ENCODE measurements at places on chromosomes 12 and 14.

DNA sequence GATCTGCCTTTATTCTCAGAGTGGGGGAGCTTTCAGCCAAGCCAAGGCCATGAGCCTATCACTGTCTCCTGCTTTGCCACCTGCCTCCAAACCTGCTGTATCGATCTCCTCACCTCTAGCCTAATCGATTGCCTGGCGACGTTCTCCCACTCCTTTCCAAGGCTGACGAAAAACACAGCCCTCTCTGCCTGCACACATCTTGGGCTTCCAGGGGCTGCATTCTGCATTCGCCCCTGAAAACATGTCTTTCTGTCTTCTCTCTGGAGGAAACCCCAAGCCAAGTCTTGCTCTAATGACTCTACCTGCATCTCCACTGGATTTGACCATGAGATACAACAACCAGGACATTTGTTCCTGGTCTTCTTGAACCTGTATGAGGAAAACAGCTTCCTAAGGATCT, 540.7 kb downstream of the BCL11B start:
- no peak for DNase-seq

- no peak for DNase-seq
Observed at GRCh38 chr12:78712834-78713481, 151.6 kb upstream of the SYT1 start.

DNA sequence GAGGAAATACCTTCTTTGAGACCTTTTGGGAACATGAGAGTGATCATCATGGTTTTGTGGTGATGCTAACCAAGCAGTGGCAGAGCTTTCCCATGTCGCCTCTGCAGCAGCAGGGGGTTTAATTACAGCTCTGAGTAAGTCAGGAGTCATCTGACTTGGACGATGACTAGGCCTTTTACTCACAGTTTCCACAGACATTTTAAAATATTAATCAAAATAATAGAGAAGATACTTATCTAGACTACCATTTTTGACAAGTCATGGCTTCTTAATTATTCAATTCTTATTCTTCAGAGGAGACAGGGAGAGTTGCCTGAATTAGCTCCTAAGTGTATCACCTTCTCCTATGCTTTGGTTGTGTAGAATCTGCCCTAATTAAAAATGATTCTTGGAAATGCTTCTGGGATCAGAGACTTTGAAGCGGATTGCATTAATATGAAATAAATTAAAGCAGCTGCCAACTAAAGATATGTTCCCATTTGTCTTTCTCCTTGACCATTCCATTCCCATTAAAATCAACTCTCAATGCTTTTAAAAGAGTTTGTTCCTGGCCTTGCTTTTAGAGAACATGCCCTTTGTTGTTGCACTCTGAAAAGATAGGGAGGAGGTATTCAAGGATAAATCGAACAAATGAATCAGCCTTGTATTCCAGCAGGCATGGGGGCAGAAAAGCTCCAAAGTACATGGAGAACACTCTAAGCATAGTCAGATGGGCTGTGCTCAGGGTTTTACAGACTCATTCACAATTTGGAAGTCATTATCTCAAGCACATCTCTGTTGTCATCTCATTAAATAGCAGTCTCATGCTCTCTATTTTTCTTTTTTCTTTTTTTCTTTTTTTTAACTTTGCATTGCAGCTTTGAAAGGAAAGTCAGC, 7.7 kb upstream of the IFNG-AS1 start:
- no peak for DNase-seq

- peak; percentile 78 for DNase-seq
Observed at GRCh38 chr12:49868952-49869815, 26.3 kb upstream of the BCDIN3D start.

DNA sequence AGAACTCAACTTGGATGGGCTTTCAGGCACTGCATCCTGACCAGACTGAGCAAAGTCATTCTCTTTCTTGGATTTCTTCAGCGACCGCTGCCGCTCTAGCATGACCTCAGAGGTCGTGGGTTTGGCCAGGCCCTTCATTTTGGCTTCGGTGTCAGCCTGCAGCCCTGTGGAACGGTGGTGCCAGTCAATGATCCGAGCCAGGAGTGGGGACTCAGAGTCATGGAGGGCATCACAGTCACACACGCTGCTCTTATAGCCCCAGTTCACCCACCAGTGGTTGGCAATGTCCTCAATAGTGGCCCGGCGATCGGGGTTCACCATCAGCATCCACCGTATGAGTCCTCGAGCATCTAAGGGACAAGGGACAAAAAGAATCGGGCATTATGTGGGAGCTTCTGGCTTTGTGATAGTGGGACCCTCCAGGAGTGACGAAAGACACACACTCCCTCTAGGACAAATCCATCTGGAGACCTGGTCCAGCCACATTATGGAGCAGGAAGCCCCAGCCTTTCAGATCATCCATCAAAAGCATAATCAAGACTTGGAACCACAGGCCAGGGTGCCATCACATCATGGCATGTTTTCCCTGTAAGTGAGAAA, 71.0 kb downstream of the NUAK1 start:
- no peak for DNase-seq

DNA sequence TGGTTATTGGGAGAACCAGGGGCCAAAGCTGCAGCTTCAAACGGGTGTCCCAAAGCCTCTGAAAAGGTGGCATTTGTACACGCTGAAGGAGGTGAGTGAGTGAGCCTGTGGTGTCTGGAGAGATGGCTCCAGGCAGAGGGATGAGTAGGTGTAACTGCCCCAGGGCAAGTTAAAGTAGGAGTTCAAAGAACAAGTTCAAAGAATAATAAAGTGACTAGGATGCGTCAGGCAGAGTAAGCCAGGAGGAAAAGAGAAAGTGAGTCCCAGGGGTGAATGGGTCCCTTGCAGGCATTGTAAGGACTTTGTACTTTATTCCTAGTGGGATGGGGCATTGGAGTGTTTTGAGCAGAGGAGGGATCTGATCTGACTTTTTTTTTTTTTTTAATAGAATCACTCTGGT, 201.4 kb upstream of the PWP1 start:
- no peak for DNase-seq

DNA sequence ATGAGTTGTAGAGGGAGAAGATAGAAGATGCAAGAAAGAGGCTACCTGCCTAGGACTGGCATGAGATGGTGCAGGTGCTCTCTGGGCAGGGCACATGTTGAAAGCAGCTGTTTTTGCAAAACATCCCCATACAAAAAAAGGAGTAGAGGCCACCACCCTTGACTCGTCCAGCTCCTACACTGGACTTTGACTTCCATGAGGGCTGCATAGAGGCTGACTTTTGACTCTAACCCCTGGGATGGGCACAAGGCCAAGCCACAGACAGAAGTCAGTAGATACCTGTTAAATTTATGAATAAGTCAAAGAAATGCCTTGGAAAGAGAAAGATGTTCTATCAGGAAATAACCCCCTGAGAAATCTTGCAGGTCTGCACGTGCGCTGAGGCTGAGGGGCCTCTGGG, 1139.1 kb upstream of the TMEM132C start:
- no peak for DNase-seq

GRCh38 chr14:39268393-39268792, 34.7 kb downstream of the MIA2 start:
- no peak for DNase-seq

- no peak for DNase-seq
Observed at GRCh38 chr12:67765776-67766766, 117.5 kb downstream of the DYRK2 start.

GRCh38 chr12:94714378-94715114, 64.2 kb upstream of the TMCC3 start:
- DNase-seq: no peak

GRCh38 chr14:74348241-74348734, at the start of gene VRTN:
Gene VRTN (plus strand): TSS chr14:74348471. CDS start chr14:74356784, 8,313 bp downstream.
- DNase-seq: no peak

GRCh38 chr12:102970780-102971179, 13.3 kb downstream of the ASCL1 start:
- no peak for DNase-seq

GRCh38 chr12:80257920-80258319, 158.6 kb downstream of the OTOGL start:
- DNase-seq: no peak

DNA sequence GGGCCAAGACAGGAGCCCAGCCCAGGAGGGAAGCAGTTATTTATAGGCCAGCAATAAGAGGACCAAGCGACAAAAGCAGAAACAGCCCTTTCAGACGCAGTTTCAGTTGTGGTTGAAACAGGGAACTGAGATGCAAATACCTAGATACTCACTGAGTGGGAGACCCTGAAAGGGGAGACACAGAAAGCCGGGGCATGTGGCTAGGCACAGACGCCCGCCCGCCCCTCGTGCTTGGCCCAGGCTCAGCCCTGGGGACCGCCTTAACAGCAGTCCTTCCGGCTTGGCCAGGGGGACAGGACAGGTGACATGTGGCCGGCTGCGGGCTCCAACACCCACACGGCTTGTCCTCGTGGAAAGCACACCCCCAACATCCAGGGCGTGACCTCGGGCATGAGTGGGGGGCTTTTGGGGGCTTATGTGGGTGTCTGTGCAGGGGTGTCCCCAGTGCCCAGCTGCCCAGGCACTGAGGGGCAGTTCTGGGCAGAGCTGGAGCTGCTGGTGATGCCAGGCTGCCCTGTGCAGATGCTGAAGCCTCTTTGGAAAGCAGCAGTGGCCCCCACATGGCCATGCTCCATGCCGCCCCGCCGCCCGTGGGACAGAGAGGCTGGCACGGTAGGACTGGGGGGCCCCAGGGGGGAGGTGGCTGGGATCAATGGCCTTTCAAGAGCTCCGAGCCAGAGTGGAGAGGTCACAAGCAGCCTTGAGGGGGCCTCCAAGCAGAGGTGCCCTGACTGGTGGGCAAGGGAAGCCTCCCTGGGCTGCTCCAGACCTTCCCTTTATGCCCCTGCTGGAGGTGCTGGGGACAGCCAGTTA, 2.1 kb downstream of the PLD4 start:
- peak; percentile 53 for DNase-seq

GRCh38 chr14:99166506-99166905, 105.5 kb downstream of the BCL11B start:
- no peak for DNase-seq

GRCh38 chr12:45596366-45596765, 133.1 kb upstream of the ARID2 start:
- no peak for DNase-seq

GRCh38 chr14:104299993-104300761, 161.8 kb downstream of the KIF26A start:
- no peak for DNase-seq

DNA sequence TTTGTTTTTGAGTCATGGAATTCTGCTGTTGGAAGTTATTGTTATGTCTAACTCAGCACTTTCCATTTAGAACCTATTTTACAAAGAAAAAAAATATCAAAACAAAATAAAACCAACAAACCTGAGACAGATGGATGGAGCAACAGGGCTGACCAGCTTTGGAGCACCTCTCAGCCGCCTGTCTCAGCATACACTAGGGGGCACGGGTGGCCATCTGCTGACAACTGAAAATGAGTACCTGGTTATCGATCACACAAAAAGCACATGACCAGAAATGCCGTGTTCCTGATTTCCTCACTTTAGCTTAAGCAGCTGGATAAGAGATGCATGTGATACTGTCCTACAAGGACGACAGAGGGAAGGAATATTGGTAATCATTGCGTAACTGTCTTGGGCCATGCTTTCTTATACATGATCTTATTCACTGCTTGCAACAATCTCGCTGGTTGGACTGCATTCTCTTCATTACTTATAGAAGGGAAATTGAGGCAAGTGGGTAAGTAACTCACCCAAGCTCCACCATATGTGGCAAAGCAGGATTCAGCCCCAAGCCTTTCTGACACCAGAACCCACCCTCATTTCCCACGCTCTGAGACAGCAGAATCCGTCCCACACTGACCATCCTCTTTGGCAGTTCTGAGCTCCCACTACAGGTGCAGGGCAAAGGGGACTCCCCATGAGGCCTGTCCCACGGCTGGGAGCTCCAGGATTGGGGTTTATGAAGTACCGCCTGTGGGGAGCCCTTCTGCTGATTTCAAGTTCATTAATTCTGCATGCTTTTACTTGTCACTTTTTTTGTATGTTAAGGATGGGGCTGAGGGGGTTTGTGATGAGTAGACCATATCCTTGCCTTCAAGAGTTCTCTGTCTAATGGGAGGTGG, 43.5 kb downstream of the C14orf132 start:
- no peak for DNase-seq

DNA sequence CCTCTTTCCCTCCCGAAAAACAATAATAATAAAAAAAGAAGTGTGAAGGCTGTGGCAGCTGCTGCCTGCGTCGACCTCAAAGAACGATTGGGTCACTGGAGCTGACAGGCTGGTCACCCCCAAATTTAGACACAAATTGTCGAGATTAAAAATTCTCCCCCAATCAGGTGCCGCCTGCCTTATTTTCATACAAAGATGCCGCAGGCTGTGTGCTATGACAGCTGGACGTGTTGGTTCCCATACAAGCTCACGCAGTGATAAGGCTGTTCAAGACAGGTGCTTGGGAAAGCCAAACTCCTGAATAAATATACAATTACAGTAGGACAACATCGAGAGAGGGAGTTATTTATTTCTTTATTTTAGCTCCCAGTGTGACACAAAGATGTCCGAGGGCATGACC, 1041.8 kb downstream of the VRK1 start:
- DNase-seq: no peak

DNA sequence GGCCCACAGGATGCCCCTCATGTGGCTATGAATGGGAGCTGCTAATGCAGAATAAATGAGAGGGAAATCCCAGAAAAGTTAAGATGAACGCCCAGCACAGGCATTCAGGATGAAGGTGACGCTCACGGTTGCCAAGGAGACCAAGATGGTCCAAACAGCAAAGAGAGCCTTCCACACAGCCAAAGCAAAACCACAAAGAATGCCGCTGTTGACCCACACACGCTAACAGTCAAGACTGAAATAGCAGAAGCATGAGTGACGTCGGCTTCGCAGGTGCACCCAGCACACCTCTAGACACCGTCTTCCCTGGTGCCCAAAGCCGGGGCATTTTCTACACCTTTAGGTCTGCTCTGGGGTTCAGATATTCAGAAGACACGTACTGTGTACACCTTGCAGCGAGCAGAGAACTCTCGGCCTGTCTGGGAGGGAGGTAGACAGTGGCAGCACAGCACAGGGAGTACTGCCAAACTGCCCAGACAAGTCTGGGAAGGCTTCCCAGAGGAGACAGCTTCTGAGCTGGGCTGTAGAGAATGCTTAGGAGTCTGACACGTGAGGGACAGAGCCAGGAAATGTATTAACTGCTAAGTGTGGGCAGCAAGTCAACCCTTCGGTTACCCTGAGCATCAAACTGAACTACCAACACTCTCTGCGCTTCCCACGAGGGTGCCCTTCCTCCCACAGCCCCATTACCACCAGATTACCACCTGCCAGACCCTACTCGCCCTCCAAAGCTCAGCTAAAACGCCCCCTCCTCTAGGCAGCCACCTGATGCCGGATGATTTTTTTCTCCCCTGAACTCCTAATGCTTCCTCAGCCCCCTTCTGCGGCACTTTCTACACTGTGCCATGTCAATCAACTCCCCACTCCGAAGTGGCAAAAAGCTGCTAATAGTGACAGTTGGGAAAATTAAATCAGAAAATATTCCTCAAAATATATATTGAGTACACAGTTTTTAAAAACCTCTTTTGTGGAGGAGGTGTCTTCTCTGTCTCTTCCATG, 50.1 kb downstream of the CCDC88C start:
- no peak for DNase-seq
